OCI-LY7 (cell line): ENCODE measurements at places on chromosomes 3 and 15. TPM values are rescaled to one million over a fixed set of nuclear protein-coding genes. Genes with fewer than 3 reads are reported as not detected.

GRCh38 chr15:60898896-60899295 is 330.2 kb downstream of the RORA start:
- DNase-seq: no peak

GRCh38 chr3:131705099-131705498 is 202.3 kb upstream of the MRPL3 start:
- no peak for DNase-seq

DNA sequence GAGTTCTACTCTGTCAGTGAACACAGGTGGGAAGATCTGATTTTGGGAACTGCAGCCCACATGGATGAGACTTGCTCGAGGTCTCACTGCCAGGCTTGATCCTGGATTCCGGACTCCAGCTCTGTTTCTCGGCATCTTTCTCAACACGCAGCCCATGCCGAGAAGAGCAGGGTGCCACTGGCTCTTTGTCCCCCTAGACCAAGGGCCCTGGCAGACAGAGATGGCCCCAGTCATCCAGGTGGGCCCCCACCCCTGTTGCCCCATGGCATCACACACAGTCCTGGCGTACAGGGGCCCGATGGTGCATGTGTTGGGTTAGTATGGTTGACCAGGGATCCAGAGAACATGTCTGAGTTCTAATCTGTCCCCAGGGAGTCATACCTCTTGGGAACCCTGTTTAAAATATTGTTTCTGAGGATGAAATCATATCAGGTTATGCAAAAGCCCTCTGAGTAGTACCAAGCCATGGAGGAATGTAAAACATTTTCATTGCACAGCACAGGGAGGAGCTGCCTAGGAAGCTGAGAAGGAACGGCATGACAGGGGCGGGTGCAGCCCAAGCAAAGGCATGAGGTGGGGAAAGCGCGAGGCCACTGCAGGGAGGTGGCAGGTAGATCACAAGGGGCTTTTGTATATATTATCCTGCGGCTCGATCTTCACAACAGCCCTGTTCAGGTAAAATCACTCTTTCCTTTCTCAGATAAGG is 320.6 kb downstream of the UACA start:
- DNase-seq: no peak

DNA sequence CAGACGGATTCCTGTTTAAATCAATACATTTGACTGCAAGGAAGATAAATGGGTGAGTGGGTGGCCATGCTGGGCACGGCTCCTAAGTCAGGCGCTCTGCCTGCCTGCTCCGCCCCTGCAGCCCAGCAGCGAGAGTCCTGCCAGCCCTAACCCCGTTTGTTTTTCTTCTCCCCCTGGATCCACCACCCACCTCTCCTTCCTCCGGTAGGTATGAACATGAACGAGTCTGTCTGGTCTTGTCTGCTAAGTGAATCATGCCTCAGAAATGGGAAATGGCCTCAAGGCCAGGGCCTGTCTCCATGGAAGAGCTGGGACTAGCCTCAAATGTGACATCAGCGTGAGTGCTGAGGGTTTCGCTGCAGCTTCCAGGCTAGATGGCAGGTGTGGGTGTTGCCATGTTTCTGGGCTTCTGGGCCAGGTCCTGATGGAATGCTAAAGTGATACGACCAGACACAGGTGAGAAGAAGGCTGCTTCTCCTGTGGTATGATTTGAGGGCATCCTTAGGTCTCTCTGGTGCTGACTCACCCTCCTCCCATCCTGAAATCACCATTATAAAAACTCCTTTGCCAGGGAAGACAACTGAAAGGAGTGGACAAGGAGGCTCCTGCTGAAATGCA is 5.6 kb upstream of the FEM1B start:
- DNase-seq: no peak

- DNase-seq: no peak
These were observed 21.3 kb upstream of the SRGAP3 start for GRCh38 chr3:9270704-9271103.

GRCh38 chr3:129424185-129424841 is 4.1 kb downstream of the EFCAB12 start:
- peak; percentile 89 for DNase-seq

GRCh38 chr3:12446298-12446697 is 38.0 kb upstream of the TSEN2 start:
- DNase-seq: no peak

DNA sequence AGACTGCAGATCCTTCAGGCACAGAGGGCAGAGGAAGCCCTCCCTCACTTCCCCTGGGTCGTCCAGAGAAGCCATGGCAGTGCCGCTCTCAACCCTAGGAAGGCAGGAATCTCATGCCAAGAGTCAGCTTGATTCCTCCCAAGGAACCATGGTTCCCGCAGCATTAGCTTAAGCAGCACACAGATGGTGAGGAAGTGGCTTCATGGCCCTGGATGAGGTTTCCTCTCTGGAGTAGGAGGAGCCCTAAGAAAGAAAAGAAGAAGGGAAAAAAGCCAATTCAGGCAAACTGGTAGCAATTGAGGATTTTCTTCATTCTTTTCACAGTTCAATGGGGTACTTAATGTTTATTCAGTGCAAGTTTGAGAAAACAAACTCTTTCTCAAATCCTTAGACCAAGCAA is 2.9 kb downstream of the RBSN start:
- DNase-seq: no peak

GRCh38 chr3:148158210-148158609 is 539.5 kb upstream of the AGTR1 start:
- no peak for DNase-seq

DNA sequence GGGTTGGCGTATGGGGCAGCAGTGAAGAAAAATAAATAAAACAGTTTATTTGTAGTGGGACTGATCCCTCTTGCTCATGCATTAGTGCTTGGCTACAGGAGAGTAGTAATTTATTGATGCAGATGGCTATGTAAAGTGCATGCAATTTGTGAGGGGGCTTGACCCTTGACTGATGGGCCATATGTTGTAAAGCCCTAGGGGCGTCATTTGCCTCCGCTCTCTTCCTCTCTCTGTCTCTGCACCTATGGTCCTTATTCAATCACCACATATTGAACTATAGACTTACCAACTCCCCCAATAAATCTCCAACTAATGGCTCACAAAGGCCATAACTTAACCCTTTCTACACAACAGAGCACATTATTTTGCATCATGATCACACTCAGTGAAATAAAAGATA is 227.7 kb downstream of the ROBO2 start:
- no peak for DNase-seq

- no peak for DNase-seq
These were observed 91.1 kb downstream of the TOP2B start for GRCh38 chr3:25573386-25574171.

DNA sequence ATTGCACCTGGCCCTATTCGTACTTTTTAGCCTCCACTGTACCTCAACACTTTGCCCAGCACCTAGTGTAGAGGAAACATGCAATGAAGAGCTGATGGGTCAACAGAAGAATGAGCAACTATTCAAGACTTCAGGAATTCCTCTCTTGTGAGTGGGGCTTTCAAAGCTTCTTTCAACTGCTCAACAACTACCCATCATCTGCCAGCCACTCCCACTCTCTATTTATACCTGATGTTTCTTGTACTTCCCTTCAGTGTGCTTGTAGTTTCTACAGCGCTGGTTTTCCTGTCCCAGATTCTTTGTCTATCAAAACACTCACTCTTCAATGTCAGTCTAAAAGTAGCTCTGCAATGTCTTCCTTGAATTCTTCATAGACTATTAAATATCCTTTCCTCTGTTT is 168.3 kb upstream of the LPP start:
- no peak for DNase-seq

- no peak for DNase-seq
These were observed 245.0 kb upstream of the RASGRP1 start for GRCh38 chr15:38809621-38810020.

GRCh38 chr3:159453036-159453435 is 535.6 kb upstream of the IL12A start:
- DNase-seq: no peak

DNA sequence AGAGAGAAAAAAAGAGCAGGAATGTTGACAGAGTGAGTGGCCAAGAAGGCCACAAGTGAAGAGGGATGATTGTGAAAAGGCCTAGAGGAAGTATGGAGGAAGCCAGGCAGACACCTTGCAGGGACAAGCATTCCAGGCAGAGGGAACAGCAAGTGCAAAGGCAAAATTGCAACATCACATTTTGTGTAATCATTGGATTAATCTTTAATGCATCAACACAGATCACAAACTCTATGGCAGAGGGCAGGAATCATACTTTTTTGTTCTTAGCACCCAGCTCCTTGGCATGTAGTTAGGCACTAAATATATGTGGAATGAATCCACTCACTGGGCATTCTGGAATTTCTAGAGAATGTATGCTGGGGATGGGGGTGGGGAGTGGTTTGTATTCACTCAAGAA is 312.1 kb upstream of the PROK2 start:
- no peak for DNase-seq

DNA sequence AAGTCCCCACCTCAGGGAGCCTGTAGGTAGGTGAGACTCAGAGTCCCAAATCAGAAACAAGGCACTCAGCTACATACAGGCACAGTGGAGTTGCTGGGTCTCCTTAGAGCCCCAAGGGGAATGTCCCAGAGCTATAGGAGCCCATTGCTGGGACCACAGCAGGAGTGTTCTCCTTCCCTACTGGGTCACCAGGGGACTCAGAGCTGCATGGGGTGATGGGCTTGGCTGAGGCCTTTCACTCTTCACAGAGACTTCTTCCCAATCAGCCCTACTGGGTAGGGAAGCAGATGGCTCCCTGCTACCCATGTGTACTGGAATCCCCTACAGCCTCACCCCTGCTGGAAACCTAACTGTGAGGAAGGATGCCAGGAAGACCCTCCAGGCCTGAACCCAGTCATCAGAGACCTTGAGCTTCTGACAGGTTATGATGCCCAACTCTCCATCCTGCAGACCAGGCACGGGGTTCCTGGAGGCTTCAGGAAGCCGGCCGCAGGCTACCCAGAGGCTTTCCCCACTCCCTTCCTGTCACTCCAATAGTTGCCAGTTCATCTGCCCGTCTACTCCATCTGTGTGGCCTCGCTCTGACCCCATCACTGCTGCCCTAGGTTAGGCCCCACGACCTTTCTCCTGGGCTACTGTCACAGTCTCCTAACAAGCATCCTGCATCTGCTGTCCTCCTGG is 24.0 kb downstream of the RASGRF1 start:
- no peak for DNase-seq

GRCh38 chr3:105285653-105286241 is 81.0 kb upstream of the ALCAM start:
- DNase-seq: no peak

Gene CGNL1
- total RNA-seq: 0.04 TPM in 1 of 2 replicates, not detected in the other

Gene CDCP1
- total RNA-seq: 0.07 TPM in 1 of 2 replicates, not detected in the other

Gene EEFSEC
- total RNA-seq: 22.0 and 25.3 TPM in 2 replicates
